T-cell (primary cell): ENCODE measurements at places on chromosomes 13 and 19.

DNA sequence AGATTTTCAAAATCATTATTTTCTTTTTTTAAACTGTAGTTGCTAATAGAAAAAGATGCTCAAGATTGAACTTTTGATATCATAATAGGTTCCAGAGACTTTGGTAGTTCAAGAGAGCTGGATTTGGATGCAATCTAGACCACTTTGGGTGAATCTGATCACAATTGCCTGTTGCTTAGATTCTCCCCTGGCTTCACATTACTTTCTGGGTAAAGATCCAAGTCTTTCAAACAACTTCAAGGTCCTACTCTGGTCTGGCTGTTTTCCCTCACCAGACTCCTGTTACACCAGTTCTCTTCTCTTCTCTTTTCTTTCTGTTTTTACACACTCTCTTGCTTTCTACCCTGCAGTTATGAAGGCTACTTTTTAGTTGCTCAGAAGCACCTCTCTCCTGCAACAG is 7.4 kb upstream of the SPRY2 start:
- DNase-seq = no peak

DNA sequence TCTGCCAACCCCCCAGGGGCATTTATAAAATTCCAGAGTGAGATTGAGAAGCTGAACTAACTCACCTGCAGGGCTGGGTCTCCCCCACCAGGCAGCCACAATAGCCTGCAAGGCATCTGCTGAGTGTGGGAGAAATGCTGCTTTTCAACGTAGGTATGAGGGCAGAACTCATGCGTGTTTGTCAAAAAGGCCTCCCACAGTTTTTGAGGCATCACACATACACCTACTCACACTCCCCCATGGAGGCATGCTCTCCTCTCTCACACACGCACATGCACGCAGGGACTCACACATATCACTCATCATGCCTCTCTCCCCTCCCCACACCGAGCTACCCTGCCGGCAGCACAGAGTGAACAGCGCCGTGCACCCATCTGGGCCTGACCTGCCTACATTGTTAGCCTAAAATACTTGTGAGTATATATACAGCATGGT is 390.5 kb downstream of the FGF9 start:
- DNase-seq = peak; percentile 77

DNA sequence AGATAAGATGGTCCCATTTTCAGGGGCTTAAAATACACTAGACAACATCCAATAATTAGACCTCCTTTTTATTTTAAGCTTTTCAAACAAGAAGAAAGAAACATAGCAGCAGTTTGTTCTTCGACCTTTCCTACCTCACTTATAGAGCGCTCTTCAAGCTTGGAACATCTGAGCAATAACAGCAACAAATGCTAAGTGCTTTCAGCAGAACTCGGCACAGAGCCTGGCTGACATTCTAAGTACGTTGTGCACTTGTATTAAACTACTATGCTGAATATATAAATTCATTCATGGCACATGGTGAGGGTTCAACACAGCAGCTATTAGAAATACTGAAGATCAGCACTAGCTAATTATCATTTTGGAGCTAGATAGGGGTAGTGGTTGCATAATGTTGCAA is 256.1 kb upstream of the MAB21L1 start:
- DNase-seq = no peak

- no peak for DNase-seq
Measured at GRCh38 chr13:111115965-111116521, 933 bp downstream of the ARHGEF7 start.

DNA sequence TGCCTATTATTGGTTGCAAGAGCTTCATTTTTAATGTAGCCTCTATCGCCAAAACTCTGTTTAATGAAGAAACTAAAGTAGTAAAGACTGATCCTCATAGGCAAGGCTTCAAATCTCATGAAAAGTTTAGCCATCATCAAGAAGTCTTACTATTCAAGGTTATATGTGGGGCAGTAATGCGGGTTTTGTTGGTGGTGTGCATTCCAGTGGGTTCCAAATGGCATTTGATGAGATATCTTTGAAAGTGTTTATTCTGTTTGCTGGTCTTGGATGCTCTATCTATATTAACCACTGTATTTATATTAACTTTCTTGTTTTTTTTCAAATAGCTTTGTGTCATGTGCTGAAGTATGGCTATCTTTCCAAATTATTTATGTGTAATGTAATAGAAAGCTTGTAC is 72.2 kb downstream of the SERTM1 start:
- no peak for DNase-seq

- DNase-seq = no peak
Measured at GRCh38 chr19:16441661-16442162, 30.1 kb downstream of the EPS15L1 start.

GRCh38 chr13:80865329-80865728 is 524.4 kb upstream of the SPRY2 start:
- no peak for DNase-seq

- no peak for DNase-seq
Measured at GRCh38 chr19:34246340-34246739, 8.0 kb upstream of the GARRE1 start.

DNA sequence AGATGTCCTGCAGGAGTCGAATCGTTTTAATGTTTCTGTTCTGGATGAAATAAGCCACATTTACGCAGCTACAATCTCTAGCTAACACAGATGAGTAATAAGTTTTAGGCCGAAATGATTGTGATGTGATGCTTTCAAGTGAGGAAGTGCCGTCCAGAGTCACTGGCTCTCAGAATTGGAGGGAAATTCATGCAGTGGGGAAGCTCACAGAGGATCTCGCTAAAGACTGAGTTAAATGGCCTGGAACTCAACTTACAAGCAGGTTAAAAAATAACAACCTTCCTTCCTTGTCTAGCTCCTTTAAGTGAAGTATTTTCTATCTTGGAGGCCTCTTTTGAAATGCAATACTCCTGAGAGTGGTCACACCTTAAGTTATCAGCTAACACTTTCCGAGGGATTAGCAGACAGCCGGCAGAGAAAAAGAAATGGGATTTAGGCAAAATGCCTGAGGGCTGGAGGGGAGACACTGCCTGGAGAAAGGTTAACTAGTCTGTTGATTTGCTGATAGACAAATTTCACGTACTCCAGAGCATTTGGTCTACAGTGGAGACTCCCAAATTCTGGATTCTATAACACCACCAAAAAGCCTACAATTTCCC is 74.2 kb downstream of the IRS2 start:
- no peak for DNase-seq

GRCh38 chr13:113849981-113850721 is 13.7 kb downstream of the GAS6 start:
- no peak for DNase-seq

DNA sequence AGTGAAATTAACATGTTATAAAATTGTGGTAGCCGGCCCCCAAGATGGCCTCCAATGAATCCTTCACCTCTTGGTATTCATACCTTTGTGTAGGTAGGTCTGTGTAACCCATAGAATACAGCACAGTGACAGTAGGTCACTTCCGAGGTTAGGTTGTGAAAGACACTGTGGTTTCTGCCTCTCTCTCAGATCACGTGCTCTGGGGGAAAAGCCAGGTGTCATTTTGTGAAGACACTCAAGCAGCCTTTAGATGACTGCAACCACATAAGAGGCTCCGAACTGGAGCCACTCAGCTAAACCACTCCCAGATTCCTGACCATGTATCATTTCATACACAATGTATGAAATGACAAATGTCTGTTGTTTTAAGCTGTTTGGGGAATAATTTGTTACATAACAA is 9.8 kb upstream of the USPL1 start:
- DNase-seq = peak; percentile 72

DNA sequence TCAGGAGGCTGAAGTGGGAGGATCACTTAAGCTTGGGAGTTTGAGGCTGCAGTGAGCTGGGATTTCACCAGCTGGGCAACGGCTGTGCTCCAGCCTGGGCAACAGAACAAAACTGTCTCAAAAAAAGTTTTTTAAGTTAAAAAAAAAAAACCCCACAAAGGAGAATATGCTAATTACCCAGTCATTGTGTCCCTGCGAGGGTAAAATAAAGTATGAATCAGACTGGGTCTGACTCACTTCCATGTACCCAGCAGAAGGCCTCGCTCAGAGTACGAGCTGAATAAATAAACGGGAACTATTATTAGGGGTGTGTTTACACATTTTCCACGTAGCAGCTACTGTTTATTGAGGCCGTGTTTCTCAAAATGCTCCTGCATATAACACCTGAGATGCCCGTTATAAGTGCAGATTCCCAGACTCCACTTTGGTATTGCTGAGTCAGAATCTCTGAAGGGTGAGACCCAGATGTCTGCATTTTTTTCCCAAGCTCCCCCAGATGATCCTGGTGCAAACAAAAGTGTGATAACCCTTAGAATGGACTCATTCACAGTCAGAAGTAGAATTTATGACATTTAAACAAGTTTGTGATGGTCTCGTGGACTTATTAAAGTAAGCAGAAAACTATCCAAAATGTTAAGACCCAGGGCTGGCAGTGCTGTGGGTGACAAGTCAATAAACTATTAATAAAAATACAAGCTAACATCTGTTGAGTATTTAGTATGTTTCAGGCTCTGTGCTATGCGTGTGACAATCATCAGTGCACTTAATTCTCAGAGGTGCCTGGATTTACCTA is 28.2 kb downstream of the KCNC3 start:
- DNase-seq = no peak

DNA sequence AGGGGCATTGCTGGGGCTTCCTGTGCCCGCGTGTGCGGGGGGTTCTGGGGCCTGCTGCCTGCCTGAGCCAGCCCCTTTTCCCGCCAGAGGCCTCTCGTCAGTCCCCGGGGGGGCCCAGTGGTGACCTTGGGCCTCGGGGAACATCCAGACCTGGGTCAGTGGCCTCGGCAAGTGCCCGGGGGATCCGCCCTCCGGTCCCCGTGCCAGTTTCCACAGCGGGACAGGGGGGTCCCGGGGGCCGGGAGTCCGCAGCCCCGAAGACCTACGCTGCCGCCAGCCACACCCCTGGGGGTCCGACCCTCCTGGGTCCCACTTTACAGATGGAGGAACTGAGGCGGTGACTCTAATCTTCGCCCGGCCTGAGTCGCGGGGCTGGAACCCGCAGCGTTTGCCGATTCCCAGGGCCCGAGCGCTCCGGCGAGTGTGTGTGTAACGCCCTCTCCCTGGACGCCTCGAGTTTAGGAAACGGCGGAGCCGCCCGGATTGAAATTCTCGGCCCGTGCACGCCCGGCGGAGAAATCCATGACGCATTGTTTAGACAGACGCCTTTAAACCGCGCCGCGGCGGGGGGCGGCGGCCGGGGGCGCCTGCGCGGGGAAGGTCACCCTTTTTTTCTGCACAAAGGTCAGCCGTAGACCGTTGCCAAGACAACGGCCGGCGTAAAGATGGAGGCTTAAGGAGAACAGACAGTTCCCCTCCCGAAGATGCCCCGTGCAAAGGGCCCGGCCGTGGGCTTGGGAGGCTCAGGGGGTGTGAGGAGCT is 39.3 kb downstream of the EFNA2 start:
- no peak for DNase-seq

- DNase-seq = peak; percentile 45
Measured at GRCh38 chr19:3135961-3136683, at the start of gene GNA15. Gene GNA15 (plus strand): TSS chr19:3136033. CDS start chr19:3136451, 418 bp downstream.

DNA sequence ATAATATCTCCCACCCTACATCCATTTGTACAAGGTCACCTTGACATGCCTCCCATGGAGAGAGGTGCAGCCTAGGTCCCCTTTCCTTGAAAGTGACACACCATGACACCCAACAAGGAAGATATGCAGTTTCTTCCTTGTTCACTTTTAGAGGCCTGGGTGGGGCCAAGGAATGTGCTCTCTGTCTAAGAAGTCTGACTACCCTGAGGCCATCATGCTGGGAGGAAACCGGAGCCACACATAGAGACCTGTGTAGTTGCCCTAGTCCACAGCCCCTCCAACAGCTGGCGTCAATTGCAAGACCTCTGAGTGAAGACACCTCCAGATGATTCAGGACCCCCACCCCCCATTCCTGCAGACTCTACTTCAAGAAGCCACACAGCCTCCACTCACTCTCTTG is 11.0 kb downstream of the SYDE1 start:
- no peak for DNase-seq

- no peak for DNase-seq
Measured at GRCh38 chr19:55118401-55118991, 1.1 kb upstream of the PPP1R12C start.

DNA sequence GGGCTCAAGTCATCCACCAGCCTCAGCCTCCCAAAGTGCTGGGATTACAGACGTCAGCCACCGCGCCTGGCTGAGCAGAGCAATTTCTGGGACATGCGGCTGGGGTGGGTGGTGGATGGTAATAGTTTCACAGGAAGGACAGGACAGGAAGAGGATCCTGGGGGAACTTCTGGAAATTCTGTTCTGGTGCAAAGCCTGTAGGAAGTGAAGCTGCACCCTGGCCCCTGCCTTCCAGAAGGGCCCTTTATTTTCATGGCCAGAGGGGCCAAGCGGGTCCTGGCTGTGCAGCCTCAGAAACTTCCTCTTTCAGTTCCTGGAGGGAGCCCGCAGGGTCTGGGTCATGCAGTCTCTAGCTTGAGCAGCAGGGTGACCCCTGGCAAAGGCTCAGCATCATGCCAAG is 15.7 kb downstream of the FEM1A start:
- DNase-seq = no peak

DNA sequence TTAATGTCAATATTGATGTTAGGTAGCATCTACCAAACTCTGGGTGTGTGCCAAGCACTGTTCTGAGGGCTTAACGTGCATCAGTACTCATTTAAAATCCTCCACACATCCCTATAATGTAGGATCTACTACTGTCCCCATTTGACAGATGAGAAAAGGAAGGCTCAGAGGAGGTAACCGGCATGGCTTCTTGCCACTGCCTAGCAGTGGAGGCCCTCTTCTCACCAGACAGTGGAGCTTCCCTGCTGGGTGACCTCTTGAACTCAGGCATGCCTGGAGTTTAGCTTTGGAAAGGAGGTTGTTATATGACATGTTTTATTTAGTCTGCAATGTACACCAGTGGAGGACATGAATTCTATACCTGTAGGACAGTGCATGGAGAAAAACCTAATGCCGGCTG is 2.1 kb downstream of the SPATA13 start:
- DNase-seq = no peak

GRCh38 chr13:107185889-107186288 is 618.0 kb upstream of the ARGLU1 start:
- no peak for DNase-seq

DNA sequence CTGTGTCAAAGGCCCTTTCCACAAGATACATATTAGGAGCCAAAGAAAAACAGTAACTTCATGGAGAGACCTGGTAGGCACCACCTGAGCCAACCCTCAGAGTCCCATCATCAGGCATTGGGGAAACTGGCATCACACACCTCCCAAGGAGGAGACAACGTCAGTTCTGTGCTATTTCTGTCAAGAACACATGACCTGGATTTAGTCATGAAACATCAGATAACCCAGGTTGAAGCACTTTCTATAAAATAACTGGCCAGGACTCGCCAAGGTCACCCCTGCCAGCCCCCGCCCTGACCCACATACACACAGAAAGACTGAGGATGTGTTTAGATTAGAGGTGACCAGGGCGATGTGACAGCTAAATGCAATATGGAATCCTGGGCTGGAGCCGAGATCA is 35.6 kb downstream of the COL4A1 start:
- DNase-seq = no peak

GRCh38 chr19:45670670-45671453 is 2.8 kb downstream of the GIPR start:
- peak; percentile 39 for DNase-seq
